ENCODE measurements at places on chromosomes 3 and 15.

DNA sequence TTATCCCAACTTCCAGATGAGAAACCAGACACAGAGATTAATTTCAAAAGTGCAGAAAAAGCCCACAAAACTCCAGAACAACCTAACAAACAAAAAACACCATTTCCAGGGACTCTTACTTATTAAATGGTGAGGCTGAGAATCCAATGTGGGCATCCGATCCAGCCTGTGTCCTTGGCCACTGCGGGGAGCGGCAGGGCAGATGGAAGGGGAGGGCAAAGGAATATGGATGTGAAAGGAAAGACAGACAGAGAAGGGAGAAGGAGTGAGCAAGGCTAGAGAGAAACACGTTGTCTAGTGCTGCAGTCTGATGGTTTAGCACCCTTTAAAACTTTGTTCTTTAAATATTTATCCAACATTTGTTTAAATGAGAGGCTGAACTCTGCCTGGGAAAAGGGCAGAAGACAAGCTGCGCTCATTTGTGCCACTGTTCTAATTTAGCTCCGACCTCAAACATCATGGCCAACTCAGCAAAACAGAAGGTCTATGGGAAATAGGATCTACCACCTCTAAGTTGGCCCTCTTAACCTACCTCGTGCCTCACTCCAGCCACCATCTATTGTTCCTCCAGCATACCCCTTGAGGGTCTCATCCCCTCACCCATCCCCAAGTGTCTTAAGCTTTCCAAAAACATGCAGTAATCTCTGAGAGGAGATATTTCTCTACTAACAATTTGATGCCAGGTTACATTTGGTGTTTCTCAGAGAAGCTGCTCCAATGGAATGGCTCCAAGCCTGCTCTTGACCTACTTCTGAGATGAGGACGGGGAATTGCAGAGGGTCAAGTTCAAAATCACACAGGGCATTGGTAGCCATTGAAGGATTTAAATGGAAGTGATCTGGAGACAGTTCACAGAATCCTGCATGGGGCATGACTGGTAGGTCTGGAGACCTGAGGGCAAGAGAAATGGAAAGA lies 77.4 kb downstream of the CD47 start:
- DNase-seq: no peak

GRCh38 chr15:88125576-88125975 lies 131.0 kb downstream of the NTRK3 start:
- DNase-seq: no peak

GRCh38 chr15:77167406-77167805 lies 96.5 kb upstream of the TSPAN3 start:
- DNase-seq: no peak

GRCh38 chr3:196315821-196316220 lies 2.2 kb downstream of the DYNLT2B start:
- no peak for DNase-seq

DNA sequence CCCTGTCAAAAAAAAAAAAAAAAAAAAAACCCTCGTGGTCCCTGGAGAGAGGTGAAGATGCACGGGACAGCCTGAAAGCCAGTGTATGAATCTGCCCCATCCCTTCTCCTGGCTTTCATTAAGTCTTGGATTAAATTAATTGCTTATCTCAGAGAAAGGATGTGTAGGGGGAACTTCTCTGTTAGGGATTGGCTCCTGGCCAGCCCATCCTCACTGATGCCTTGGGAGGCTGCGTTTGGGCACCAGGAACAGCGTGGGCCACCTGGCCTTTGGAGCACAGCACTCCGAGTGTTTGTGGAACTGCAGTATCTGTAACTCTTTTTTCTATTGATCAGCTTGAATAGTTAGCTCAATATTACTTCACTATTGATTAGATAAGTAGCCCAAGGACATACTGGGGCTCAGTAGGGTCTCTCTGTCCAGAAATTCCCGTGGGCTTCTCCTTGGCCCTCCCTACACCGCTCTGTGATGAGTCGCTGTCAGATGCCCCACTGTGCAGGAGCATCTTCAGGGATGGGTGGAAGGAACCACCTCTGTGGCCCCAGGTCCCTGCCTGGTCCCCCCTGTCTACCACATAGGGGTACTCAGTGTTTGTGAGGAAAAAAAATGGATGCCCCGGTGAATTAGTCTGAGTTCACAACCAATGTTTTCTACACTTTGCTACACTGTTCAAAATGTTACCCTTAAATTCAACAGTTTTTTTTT lies 2.0 kb downstream of the PXYLP1 start:
- DNase-seq: no peak

GRCh38 chr3:157407769-157408168 lies 28.9 kb upstream of the PTX3 start:
- DNase-seq: no peak

DNA sequence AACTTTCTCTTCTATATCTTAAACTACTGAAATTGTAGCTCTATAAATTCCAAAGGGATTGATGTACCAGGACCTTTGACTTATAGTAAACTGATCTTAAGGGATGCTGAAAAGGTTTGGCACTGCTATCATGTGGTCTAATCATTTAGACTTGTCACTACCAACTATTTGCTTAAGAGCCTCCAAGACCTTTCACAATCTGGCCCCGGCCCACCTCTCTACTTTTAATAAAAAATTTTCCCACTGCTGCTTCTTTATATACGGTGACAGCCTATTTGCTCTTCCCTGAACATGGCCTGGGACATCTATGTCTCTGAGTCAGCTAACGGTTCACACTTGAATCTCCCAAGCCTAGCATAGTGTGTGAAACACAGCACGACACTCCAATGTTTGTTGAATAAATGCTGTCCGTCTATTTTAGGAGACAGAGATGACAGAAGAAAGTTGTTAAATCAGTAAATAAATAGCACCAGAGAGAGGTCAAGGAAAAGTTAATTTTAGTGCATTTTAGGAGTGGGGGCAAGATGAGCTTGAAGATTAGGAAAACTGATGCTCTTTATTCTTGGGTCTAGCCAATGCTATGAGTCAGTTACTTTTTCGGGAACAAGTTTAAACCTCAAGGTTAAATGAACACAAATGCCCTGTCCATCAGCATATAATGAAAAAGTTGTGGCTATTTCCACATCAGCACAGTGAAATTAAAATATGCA lies 212.9 kb downstream of the TIGIT start:
- DNase-seq: no peak

GRCh38 chr3:56819016-56819809 lies 17.5 kb upstream of the ARHGEF3 start:
- DNase-seq: no peak

GRCh38 chr15:69976366-69976994 lies 121.2 kb downstream of the TLE3 start:
- peak; percentile 63 for DNase-seq

DNA sequence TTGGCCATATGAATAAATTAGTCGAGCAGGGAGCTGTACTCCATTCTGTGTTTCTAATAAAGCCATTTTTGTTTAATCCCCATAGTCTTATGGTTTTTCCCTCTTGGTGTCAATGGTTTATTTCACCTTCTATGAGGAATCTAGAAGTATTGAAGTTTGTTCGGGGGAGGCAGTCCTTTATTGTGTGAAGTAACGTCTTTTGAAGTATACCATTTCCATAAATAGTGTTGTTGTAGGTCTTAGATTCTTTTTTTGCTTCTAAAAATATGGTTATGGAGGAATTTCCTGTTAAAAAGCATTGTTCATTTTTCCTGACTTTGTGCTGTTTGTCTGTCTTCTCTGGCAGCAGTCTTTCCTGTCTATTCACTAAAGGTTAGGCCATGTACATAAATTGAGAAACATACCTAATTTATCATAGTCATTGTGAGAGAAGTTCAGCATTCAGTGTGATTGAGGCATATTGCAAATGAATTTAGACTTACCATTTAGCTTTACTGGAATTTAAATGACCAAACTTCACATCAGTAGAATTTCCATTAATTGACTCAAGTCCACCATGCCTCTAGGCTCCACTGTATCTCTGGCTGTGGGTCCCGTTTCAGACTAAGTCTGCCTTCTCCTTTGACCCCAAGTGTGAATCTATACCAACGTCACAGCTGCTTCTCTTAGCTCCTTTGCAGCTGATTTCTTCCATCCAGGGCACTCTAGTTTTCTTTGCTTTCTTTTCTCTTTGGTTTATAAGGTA lies 37.3 kb downstream of the YEATS2 start:
- no peak for DNase-seq

- DNase-seq: peak; percentile 62
These were observed 544.8 kb downstream of the AGBL1 start for GRCh38 chr15:86624261-86625036.

GRCh38 chr15:40449275-40449674 lies 8.5 kb downstream of the BAHD1 start:
- no peak for DNase-seq

DNA sequence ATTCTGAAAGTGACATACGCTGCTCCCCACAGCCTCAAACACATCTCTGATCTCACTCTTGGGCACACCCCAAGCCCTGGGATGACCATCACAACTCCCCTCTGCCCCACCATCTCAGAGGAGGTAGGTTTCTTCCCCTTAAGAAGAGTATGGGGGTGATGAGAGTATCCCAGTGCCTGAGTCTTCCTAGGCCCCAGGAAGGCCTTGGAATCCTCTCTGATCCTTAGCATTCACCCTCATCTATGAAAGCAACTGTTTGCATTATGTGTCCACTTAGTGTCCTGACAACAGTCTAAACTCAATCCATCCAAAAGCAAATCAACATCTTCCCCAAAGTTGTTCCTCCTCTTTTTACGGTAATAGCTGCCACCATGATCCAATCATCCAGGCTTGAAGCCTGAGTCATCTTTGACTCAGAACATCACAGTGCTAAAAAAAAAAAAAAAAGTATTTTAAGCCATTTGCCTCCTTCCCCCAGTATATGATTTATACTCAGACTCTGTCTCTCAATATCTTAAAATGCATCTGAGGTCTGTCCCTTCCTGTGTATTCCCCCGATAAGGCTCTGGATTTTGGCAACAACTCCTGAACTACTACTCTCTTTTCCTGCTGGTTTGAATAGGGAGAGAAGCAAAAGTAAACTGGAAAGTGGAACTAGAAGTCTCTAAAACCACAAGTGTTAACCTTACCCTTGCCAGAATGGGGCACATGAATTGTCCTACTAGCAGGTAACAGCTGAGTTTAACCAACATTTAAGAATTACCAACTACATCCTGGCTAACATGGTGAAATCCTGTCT lies 22.5 kb downstream of the POPDC2 start:
- DNase-seq: no peak

DNA sequence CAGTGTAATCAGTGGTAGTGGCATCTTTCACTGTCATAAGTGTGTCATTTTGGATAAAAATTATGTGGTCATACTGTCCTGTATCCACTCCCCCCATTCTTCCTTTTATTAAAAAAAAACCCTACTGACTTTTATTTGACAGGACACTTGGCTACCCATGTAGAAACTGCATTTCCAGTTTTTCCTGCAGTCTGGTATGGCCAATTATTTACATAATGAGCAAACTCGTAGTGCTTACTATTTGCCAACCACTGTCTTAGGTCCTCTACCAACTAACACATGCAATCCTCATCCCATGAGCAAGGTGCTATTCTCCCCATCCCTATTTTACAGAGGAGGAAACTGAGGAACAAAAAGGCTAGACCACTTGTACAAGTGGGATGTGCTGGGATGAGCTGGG lies 129.1 kb downstream of the MECOM start:
- no peak for DNase-seq

- peak; percentile 41 for DNase-seq
These were observed 169.1 kb downstream of the TPRG1 start for GRCh38 chr3:189340680-189341460.

GRCh38 chr3:10363935-10364334 lies 43.0 kb upstream of the SEC13 start:
- DNase-seq: no peak

GRCh38 chr15:93196135-93196670 lies 107.2 kb upstream of the RGMA start:
- DNase-seq: no peak

DNA sequence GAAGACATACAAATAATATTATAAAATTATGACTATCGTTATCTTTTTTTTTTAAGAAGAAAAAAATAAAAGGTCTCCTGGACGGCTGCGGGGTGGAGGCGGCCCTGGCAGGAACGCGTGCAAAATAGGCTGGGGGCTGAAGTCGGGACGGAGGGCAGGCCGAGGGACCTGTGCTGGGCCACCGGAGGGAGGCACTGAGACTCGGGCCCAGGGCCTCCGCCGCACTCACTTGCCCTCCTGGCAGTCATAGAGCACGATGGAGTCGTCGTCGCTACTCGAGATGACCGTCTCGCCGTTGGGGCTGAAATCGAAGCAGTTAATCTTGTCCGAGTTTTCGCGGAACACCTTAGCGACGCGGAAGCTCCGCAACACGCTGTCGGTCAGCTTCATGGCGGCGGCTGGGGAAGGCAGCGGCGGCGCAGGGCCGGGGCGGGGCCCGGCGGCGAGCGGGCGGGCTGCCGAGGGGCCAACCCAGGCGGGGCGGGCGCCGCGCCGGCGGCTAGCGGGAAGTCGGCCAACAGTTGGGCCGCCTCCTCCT lies 408 bp downstream of the WDR82 start:
- peak; percentile 67 for DNase-seq

- no peak for DNase-seq
These were observed 1.1 kb downstream of the FAM131A start for GRCh38 chr3:184338511-184338945.

GRCh38 chr3:111594205-111594604 lies 941 bp downstream of the ZBED2 start:
- DNase-seq: no peak

- no peak for DNase-seq
These were observed 330 bp upstream of the TBC1D2B start for GRCh38 chr15:78077871-78078210.

DNA sequence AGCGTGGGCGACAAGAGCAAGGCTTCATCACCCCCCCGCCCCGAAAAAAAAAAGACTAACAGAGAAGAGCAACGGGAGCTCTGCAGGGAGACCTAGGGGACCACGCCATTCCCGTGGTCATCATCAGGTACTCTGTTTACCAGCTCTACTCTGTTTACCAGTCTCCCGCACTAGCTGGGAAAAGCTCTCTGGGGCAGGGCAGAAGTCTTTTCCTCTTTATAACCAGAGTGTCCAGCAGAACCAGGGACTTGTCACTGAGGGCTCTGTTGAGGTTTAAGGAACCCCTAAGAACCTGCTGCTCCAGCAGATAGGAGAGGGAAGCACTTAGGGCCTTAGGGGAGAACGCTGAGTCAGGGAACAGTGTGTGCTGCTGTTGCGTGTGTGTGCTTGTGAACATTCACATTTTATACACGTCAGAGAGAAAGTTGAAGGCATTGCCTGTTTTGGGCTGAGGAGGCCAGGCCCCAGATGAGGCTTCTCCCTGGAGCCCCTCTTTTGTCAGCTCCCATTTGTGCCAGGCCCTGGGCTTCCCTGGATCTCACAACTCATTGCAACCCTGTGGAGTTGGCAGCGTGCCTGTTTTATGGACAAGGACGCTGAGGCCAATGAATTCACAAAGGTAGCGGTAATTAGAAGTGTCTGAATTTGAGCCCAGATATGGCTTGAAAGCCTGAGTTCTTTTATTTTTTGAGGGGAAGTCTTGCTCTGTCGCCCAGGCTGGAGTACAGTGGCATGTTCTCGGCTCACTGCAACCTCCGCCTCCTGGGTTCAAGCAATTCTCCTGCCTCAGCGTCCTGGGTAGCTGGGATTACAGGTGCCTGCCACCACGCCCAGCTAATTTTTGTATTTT lies 24.2 kb upstream of the ERICH6 start:
- no peak for DNase-seq

Measured in CD4-positive, alpha-beta T cell treated with Interleukin-17A for 4 hours (primary cell).